ENCODE measurements at places on chromosomes 2 and 18.
A peak's percentile ranks its signal among the peaks of the same experiment; 100 is the strongest.

GRCh38 chr2:63755965-63756364 lies 85.7 kb upstream of the UGP2 start:
- DNase-seq: no peak

DNA sequence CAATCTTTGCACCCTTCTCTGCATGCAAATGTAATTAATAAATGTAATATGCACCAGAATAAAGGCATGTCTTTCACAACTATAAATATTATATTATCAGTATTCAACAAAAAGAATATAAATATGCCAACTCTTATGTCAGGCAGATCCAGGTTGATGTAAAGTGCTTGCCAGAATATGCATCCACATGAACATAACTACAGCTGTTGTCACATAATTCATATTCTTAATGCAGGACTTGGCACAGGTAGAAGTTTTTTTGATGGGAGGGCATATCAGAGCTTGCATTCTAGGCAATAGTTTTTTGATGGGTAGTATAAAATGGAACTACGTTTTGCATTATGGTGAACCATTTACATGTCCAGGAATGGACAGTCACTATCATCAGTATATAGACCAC lies 544.3 kb downstream of the ZNF804A start:
- DNase-seq: no peak

- no peak for DNase-seq
Observed at GRCh38 chr2:57450170-57450569, 596.4 kb upstream of the VRK2 start.

GRCh38 chr2:21696900-21697299 lies 573.1 kb downstream of the TDRD15 start:
- DNase-seq: no peak

GRCh38 chr2:238339814-238340213 lies 19.5 kb downstream of the TRAF3IP1 start:
- peak; percentile 54 for DNase-seq

DNA sequence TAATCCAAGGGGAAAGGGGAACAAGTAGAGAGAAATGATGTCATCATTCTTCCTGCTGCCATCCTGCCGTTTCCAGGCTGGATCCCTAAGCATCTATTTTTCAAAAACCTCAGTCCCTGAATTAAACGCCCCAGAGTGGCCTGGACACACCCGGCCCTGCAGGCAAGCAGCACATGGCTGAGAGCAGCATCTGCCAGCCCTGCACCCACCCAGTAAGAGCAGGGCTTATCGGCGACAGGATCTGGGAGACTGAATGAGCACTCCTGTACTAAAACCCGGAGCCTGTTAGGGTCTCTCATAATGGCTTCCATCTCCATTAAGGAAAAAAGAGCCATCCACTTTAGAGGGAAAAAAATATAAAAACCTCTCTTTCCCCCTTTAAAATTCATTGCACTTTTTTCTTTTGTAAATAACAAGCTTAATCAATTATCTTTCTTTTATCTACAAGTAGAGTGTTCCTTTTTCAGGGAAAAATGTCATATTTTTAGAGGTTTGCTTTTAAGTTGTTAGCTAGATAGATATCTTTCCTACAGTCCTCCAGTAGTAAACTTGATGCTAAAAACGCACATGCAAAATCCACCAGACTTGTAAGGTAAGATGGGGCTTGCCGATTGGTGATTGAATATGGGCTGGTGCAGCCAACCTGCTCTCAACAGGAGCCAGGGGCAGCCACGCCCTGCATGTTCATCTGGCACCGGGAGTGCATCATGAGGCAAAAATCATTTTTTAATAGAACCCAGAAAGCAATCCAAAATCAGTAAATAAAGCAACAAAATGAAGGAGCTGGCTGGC lies 457.8 kb downstream of the EIPR1 start:
- no peak for DNase-seq

GRCh38 chr18:32472841-32473240 lies 2.2 kb upstream of the GAREM1 start:
- no peak for DNase-seq

DNA sequence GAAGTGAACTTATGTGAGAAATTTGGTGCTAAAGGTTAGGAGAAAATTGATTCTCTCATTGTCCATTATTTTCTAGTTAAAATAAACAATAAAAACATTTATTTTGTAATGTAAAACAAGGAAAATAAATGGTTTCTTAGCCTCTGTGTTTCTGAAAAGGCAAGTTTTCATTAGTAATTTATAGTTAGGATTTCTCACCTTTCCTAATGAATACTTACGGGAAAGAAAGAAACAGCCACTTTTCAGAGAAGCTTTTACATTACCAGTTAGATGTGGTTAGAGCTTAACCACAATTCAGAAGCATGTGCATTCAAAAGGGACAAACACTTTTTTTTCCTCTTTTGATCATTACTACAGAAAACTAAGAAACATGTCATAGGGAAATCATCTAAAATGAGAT lies 18.8 kb downstream of the NEMP2 start:
- DNase-seq: no peak

GRCh38 chr2:55862673-55863390 lies 60.8 kb downstream of the EFEMP1 start:
- DNase-seq: no peak

- DNase-seq: no peak
Observed at GRCh38 chr2:30781451-30781850, 25.8 kb downstream of the CAPN13 start.

DNA sequence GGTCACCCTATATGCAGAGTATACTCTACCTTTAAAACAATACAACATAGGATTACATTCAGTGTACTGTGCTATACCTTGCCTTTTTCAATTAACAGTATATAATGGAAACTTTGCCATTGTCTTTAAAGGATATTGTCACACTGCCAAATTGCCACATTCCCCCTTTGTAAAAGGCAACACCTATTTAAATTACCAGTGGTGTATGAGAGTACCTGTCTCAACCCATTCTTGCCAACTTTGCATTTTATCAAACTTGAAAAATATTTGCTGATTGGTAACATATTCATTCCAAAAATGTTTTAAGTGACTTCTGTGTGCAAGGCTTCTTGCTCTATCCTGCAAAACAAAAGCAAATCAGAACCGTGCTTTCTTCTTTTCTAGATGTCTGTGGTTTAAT lies 92.9 kb downstream of the FMNL2 start:
- DNase-seq: no peak

- no peak for DNase-seq
Observed at GRCh38 chr18:42185486-42185885, 230.5 kb downstream of the PIK3C3 start.
